ENCODE measurements at places on chromosomes 7 and 10.
A peak's percentile ranks its signal among the peaks of the same experiment; 100 is the strongest.

DNA sequence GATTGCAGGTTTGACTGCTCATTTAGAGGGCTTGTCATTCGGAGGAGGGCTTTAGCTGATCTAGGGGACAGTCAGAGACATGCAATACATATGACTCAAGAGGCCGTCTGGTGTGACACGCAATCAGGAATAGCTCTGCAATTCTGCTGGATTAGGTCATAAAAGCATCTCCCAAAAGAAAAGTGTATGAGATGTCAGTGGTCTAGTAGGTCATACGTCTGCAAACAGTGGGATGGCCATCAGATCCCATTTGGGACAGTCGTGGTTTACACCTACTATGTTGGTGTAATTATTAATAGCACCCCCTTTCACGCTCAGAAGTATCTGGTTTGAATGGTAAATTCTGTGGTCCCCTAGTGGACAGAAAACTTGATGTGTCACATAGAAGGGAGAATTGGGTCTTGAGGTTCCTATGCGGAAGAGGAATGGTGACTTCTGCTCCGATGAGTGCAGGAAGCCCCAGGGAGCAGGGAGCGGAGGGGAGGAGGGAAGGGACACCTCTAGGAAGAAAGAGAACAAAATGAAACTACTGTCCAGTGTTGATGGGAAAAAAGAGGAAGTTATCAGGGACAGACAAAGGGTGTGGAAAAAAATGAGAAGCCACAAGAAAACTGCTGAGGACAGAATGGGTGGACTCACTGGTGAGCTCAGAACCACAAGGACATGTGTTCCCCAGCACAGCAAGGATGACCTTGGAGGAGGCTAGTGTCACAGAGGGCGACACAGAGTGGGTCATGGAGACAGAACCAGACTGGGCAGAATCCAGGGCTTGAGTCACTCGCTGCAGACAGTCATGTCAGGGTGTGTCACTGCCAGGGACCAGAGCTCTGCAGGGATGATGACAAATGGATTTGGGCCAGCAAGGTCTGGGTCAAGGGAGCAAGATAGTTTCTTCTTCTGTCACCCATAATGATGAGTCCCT lies 59.9 kb downstream of the MAP3K8 start:
- DNase-seq = peak; percentile 99

- DNase-seq = no peak
Observed at GRCh38 chr10:15704581-15704968, 15.1 kb downstream of the ITGA8 start.

DNA sequence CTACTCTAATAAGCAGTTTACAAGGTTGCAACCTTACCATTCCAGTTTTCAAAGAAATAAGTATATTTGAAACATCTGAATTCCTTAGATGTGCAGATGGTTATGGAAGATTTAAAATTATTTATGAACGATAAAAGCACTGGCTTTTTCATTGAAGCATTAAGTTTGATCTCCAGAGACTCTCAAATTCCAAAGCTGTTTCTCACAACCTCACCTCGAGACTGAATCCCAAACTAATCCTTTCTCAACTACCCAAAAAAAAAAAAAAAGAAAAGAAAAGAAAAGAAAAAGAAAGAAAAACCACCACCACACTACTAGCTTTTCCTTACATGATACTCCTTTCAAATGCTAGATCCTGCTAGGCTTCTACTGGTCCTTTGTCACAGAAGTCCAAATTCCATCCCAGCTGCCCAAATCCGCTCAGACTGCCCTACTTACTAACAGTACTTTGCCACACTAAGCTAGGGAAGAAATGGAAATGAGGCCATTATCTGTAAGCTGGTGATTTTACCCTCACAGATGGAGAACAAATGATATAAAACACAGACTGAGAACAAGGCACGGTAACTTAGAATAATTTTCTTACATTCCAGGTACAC lies 100.6 kb upstream of the CDK1 start:
- no peak for DNase-seq

DNA sequence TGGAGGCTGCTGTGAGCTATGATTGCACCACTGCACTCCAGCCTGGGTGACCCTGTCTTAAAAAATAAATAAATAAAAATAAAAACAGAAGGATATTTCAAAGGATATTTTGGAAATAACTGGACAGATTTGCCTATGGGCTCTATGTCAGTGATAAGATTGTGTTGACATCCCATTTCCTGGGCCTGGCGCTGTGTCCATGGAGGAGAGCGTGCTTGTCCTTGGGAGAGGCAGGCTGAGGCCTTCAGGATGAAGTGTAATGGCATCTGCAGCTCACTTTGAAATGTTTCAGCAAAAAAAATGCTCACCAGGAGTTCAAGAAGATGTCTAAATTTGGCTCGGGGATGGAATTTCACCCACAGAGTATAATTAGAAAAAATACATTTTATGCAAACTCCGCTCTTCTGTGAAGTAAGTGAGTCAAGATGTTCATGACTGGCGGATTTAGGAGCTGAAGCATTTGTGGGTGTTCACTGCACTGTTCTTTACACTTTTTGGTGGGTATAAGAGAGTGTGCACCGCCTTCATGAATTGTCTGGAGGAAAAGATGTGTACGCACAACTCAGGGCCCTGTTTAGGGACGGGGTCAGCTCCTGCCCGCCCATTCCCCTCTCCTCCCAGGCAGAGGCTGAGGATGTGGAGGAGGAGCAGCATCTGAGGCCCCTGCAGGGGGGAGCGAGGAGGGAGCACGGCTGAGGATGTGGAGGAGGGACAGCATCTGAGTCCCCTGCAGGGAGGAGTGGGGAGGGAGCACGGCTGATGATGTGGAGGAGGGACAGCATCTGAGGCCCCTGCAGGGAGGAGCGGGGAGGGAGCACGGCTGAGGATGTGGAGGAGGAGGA lies 18.5 kb upstream of the FOXL3 start:
- no peak for DNase-seq

DNA sequence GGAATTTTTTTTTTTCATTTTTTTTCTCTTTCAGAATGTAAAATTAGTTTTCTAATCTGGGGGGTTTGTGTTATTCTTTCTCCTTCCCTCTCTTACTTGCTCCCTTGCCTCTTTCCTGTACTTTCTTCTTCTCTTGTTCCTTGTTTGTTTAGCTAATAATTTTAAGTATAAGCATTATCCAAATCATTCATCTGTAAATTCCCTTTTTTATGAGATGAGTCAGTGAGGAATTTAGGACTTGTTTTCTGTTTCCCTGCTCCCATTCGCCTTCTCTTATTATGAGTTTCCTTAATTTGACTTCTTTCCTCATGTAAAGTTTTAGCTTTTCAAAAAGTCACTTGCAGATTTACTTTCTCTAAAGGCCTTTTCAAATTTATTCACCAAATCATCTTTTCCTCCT lies 154.6 kb upstream of the ETV1 start:
- DNase-seq = no peak

GRCh38 chr10:45144326-45145070 lies 143.8 kb downstream of the ZNF22 start:
- peak; percentile 80 for DNase-seq

GRCh38 chr10:132450466-132450824 lies 53.4 kb downstream of the PWWP2B start:
- no peak for DNase-seq

DNA sequence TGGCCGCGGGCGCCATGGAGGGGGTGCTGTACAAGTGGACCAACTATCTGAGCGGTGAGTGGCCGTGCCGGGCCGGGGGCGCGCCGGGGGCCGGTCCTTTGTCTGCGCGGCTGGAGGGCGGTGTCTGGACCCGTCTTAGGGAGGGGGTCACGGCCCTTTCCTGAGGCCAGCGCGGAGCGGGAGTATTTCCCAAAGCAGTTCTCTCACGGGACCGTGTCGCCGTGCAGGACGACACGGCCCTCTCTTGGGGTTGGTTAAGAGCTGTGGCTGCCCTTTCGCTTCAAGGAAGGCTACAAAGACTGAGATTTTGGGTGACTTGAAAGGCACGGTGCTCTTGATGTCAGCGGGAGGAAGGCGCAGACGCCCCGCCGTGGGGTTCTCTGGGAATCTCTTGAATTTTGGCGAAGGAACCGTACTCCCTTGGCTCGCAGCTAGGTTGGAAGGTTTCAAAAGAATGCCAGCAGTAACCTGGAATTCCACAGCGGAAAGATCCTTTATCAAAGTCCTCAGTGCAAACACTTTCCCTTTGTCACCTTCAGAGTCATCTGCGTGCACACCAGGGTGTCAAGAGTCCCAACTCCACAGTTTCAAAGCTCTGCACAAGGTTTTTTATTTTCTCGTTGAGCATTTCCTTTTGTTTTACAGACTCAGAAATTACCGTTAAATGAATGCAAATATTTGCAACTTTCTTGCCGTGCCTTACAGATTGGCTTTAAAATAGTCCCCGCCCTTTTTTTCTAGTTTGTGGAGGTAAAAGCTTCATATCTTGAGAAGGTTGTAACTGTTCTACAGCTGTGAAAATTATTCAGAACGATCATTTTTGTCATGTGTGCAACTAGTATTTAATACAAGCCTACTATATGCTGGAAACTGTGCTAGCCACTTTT lies 780 bp downstream of the PLEKHA8 start:
- DNase-seq = peak; percentile 30

- DNase-seq = no peak
Observed at GRCh38 chr7:17600340-17600752, 301.9 kb downstream of the AHR start.

All from inflammatory macrophage treated with lipopolysaccharide for 1 hour (primary cell).